T-helper 9 cell (primary cell): ENCODE measurements at places on chromosomes 1 and 21.

DNA sequence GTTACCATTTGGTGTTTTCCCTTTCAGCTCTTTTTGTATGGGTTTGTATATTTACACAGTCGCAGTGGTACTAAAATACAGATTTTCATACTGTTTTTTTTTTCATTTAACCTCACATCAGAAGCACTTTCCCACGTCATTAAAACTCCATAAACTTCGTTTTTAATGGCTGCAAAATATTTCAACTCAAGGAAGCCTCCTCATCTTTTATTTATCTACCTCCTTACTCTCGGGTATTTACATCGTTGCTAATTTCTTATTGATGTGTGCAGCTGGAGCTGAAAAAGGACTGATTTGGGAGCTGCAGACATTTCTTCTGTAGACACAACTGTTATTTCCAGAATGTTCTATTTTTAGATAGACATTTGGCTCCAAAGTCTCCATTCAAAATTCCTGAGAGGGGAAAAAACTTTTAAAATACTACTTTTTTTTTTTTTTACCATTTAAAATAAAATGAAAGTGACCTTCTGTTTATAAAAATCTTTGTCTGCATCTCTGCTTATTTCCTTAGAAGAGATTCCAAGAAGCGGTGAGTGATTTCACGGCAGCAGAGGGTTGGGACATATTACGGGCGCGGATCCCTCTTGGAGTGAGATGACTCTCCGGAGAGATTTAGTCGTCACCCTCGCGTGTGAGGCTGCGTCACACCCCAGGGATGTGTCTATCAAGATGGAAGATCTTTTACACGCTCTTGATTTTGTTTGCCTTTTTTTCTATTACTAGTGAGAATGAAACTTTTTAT is 10.1 kb downstream of the RUNX3 start:
- no peak for DNase-seq

DNA sequence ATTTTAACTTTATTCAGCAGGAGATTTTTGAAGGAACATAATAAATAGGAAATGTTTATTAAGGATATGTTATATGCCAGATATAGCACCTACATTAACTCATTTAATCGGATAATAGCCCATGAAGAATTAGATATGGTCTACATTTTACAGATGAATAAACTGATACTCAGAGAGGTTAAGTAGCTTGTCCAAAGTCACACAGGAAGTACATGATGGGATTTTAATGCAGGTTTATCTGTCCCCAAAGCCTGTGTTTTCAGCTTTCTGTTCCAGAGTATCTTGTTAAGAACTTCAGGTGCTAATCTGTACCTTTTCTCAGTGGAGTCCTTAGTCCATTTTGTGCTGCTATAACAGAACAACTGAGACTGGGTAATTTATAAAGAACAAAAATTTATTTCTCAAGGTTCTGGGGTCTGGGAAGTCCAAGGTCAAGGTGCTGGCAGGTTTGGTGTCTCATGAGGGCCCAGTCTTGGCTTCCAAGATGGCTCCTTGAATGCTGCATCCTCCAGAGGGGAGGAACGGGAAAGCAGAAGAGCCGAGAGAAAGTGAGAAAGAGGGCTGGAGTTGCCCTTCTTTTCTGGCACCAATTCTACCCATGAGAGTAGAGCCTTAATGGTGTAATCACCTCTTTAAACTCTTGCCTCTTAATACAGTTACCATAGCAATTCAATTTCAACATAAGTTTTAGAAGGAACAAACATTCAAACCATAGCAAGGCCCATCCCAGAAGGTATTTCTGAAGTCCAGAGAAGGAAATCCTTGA is 17.3 kb downstream of the C1orf21 start:
- no peak for DNase-seq

DNA sequence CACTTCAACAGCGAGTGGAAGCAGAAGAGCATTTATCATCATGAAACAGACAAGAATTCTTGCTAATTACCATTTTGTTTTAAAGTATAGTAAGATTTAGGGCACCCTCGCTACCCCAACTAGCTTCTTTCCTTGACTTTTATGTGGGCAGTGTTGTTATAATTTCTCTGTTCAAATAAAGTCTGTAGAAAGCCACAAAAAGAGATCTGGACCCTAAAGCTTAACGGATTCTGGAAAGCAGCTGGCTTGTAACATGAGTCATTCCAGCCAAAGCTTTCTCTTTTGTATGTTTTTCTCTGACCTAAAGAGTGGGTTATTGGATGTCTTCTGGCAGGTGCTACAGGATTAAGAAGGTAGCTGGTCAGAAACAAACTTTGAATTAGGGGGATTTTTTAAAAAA is 37.4 kb downstream of the RUNX1 start:
- no peak for DNase-seq

- no peak for DNase-seq
Measured at GRCh38 chr1:244173240-244173639, 122.2 kb downstream of the ZBTB18 start.

DNA sequence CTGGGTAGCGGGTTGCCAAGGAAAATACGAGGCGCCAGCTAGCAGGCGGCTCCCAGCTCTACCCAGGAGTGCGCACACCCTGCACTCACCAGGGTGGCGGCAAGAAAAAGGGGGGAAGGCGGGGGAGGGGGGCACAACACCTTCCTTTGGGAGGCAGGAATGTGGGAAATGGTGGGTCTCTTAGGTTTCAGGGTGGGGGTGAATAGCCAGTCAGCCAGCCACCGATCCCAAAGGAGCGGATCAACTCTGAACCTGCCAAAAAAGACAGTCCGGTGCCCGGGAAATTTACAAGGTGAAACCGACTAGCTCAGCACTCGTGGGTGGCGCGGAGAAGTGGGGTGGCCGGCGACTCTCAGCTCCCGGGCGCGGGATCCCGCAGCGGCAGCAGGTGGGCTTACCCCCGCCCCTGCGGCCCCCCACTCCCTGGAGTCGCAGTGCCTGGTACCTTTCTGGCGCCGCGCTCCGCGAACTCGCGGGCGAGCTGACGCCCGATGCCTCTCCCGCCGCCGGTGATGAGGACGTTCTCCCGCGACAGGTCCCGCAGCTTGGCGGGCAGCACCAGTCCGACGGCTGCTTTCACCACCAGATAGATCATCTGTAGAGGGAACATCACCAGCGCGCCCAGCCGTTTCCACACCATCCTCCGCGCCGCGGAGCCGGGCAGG is 1.2 kb downstream of the DHRS3 start:
- no peak for DNase-seq

DNA sequence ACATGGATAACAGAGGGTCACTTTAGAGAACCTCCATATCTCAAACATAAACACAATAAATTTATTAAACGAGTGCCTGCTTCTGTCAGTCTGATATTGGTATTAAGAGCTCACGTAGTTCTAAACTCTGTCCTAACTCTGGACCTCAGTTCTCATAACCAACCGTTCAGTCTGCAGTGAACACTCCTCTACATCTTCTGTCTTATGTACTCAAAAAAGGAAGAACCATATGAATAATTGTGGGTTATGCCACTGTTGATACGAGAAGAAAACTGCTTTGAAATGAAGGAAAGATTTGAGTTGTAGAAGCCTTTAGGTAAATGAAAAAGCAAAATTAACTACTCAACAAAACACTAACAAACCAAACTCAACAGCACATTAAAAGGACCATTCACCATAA is 53.7 kb downstream of the DPYD start:
- DNase-seq = no peak

DNA sequence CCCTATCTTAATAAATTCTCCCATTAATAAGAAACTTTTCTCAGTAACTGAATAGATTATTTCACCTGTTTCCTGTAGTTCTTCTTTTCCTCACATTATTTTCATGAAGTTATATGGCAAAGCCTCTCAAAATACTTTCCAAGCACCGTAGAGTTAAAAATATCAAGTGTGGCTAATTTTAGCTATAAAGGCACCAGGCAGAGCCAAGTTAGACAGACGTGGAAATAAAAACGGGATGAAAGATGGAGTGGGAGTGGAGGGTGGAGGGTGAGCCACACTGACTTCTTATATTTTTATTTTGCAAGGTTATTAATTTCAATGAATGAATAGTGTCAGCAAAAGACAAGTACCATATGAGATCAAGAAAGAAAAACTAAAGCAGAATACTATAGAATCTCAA is 71.7 kb downstream of the ENAH start:
- DNase-seq = no peak
